ENCODE measurements at places on chromosomes 7 and 10.

- DNase-seq = no peak
Measured at GRCh38 chr7:45404622-45405021, 169.5 kb upstream of the ADCY1 start.

DNA sequence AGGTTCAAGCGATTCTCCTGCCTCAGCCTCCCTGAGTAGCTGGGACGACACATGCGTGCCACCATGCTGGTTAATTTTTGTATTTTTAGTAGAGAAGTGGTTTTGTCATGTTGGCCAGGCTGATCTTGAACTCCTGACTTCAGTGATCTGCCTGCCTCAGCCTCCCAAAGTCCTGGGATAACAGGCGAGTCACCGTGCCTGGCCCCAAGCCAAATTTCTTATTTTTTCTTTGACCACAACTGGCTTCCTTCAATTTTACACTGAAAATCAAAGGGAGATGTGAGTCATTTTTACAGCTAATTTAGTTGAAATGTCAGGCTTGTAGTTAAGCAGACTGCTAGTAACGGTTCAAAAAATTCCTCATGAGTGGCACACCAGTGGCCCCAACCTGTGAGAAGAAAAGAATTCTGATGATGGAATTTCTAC lies 7.8 kb downstream of the RNF216 start:
- no peak for DNase-seq

DNA sequence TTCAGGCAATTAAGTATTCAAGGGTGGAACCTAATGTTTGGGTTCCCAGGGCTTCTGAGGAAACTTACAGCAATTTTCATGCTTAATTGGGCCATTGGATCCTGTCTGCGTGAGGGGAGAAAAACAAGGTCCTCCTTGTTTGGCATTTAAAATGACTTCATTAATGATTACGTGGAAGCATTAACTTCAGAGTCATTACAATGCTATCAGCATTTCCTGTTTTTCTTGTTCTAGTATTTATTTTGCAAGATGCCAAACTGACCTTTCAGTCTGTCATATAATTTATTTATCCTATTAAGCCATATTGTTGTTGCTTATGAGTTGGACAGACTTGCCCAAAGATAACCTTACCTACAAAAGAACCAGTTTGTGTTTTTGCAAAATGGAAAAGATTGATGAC lies 324.1 kb upstream of the LRRN3 start:
- no peak for DNase-seq

- peak; percentile 91 for DNase-seq
Measured at GRCh38 chr7:36303202-36304098, 86.2 kb upstream of the ANLN start.

DNA sequence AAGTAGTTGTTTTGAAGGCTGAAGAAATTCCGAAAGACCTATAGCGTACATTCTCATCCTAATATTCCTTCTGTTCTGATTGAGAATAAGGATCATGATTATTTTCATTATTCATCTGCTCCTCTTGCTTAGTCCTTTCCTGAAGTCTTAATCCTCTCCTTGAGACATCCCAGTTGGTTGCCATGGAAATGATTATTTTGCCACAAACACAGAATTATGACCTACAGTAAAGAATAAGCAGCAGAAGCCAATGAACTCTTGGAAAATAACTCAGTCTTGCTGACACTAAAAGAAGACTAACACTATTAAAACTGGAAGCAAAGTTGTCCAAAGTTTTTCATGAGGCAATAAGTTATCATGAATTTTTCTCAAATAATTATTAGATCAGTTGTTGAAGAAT lies 47.8 kb upstream of the JAZF1 start:
- no peak for DNase-seq

- no peak for DNase-seq
Measured at GRCh38 chr7:119964788-119965542, 308.0 kb upstream of the KCND2 start.

DNA sequence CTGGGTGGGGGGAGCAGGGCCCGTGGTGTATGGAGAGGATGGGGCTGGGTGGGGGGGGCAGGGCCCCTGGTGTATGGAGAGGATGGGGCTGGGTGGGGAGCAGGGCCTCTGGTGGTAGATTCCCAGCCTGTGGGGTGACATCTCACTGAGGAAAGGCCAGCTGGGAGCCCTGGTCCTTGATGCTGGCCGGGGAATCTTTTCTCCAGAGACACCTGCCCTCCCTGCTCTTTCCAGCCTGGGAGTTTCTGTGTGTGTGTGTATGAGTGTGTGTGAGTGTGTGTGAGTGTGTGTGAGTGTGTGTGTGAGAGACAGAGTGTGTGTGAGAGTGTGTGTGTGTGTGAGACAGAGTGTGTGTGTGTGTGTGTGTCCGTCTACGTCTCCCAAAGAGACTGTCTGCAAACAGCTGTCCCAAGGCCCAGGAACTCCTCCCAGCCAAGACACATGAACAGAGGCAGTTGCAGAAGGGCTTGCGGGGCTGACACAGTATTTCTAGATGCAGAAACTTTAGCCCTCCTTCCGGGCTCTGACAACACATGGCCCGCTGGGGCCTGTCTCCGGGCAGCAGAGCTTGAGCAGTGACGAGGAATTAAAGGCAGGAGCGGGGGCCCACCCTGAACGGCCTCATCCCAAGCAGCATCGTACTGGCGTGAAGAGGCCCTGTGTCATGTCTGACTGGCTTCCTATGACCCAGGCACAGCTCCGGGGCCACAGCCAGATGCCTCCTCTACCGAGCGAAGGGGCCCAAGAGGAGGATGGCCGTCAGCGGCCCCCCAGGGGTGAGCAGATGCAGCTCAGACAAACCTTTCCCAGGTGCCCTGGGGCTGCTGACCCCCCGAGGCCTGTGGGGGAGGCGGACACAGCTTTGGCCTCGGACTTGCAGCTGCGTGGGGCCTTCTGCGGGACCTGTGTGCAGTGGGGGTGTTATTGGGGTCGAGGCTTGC lies 24.3 kb downstream of the FAM20C start:
- DNase-seq = no peak
